ENCODE measurements at places on chromosomes 1 and 21. TPM values are rescaled to one million over a fixed set of nuclear protein-coding genes. Genes with fewer than 3 reads are reported as not detected.
A peak's percentile ranks its signal among the peaks of the same experiment; 100 is the strongest.

- H3K27ac ChIP-seq = no peak overlapping the region
- no peak overlapping the region for H3K4me3 ChIP-seq
- H3K4me1 ChIP-seq = no peaks in the 10 kb centered on the region
- H3K27me3 ChIP-seq = no peaks in the 10 kb centered on the region
- DNase-seq = no peak
Measured at GRCh38 chr1:229863651-229864545, 203.1 kb upstream of the GALNT2 start.

The CYYR1 gene
- not detected for total RNA-seq

DNA sequence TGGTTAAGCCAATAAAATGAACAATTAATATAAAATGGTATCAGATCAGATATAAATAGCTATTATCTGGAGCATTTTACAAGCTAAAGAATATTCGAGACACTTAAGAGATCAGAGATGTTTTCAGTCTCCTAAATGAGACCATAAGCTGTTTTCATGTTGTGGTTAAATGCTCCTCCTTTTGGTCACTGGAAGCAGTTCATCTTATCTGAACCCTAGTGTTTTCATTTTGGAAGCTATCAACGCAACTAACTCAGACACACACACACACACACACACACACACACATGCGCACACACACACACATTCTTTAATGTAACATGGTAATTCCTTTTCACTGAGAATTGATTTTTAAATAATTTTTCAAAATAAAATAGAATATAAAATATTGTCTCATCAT, 10.0 kb upstream of the LRRC8C start:
- no peak overlapping the region for H3K27ac ChIP-seq
- H3K27me3 ChIP-seq = no peaks in the 10 kb centered on the region
- H3K36me3 ChIP-seq = peaks cover 2% of the 10 kb centered on the region
- H3K4me1 ChIP-seq = no peaks in the 10 kb centered on the region
- H3K4me3 ChIP-seq = no peak overlapping the region
- peak; percentile 70 for DNase-seq

DNA sequence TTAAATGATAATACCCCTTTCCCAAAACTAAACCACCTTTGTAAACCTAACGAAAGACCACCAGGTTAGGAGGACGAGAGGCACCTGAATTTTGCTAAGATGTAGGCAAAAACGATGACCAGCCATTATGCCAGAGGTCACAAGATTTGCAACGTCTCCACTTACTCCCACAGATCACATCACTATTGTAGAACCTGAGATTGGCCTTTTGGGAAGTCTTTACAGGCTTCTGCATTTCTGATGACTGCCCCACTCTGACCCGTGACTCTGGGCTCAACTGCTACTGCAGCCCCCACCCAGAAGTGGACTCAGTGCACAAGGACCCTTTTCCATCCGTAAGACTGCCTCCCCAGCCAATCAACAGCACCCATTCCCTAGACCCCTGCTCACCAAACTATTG, 36.4 kb upstream of the COL6A2 start:
- H3K4me1 ChIP-seq = peaks cover 25% of the 10 kb centered on the region
- H3K4me3 ChIP-seq = no peak overlapping the region
- no peaks in the 10 kb centered on the region for H3K36me3 ChIP-seq
- H3K27ac ChIP-seq = no peak overlapping the region

GRCh38 chr1:43436371-43436770, 17.4 kb downstream of the HYI start:
- no peaks in the 10 kb centered on the region for H3K4me1 ChIP-seq
- H3K36me3 ChIP-seq = peaks cover 66% of the 10 kb centered on the region

The RGS1 gene
- total RNA-seq = 306 TPM

DNA sequence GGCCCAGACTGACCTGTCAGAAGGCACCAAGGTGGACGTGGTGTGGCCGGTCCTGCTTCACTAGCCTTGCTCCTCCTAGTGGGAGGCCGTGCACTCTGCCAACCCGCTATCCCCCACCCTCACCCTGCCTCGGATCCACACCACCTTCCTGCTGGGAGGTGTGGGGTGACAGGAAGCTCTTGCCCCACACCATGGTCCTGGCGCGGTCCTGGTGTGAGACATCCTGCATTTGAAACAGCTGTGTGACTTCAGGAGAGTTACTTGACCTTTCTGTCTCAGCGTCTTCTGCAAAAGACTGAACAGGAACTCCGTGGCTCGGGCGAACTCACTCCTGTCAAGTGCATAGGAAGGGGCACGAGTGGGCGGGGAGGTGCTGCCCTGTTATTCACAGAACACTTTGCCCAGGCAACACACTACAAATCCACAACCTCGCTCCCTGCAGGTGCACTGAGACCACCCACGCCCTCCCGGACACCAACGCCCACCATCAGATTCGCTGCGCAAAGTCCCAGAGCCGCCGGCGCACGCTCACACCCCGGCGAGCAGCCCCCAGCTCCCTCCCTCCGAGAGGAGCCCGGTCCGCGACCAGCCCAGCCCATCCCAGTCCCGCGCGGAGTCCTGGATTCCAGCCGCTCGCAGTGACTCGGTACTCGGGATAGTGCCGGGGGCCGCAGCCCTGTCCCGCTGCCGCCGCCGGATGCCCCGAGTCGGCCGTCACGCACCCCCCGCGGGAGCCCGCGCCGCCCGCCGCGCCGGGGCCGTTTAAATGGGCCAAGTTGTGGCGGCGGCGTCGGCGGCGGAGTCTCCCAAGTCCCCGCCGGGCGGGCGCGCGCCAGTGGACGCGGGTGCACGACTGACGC, at the start of gene SAMD11:
TSS of gene SAMD11 (plus strand) at position 793 of the 860 bp plus-strand sequence. CDS start 509 bp downstream, outside the sequence.
- peak; percentile 42 for DNase-seq
- no peaks in the 10 kb centered on the region for H3K36me3 ChIP-seq
- H3K4me3 ChIP-seq = no peak within 1 kb of the TSS
- no peak within 1 kb of the TSS for H3K27ac ChIP-seq

The PADI1 gene
- total RNA-seq = not detected

GRCh38 chr1:209008586-209008985, 574.9 kb upstream of the CAMK1G start:
- no peaks in the 10 kb centered on the region for H3K36me3 ChIP-seq
- no peak overlapping the region for H3K27ac ChIP-seq
- no peak for DNase-seq
- H3K4me1 ChIP-seq = no peaks in the 10 kb centered on the region
- no peaks in the 10 kb centered on the region for H3K27me3 ChIP-seq

Measured in natural killer cell (primary cell).